ENCODE measurements at places on chromosomes 1 and 21.

DNA sequence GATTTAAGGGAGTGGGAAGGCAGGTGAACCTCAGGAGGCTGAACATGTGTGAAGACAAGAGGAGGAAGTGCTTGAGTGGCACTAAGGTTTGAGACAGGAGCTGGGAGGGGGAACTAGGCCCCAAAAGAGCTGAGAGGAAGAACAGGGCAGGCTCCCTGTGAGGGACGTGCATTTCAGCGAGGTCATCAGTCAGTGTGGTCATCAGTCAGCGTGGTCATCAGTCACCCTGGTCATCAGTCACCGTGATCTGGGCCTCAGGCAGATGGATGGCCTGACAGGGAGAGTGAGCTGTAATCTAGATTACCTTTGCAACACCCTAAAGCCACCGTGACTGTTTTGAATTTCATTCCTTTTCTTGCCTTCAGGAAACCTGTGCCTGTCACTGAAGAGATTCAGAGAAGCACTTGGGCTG, 29.1 kb downstream of the VTCN1 start:
- no peak for DNase-seq

DNA sequence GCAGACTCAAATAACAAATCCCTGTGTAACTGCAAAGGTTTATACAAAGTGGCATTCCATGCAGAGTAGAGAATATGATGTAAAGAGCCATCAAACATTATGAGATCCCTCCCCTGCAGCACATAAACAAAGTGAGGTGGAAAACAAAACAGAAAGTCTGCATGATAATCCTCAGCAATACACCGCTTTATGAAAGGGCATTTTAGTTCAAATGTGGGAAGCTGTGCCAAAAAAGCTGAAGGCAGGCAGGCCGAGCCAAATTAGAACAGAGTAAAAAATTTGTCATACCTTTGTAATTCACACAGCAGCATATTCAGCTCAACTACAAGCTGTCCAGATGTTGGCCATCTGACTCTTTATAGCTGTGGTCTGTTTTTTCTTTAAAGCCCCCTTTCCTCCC, 113.5 kb downstream of the LHX9 start:
- no peak for DNase-seq

GRCh38 chr21:34844013-34844923, 175.5 kb downstream of the CLIC6 start:
- no peak for DNase-seq

GRCh38 chr1:44044071-44044801, 13.0 kb upstream of the SLC6A9 start:
- no peak for DNase-seq

DNA sequence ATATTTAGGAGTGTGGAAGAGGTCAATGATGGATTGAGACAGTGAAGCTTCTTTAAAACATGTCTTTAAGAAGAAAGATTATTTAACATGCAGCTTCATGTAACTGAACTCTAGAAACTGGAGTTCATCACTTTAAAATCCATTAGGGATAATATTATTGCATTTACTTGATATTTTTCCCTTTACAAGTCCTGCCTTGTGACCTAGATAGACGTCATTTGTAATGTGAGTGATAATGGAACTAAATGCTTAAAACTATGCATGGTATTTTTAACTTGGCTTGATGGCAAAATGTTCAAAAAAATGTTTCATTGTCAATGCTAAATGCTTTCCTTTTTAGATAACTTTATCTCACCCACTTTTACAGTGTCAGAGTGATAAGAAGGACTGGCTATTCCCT, 723.7 kb downstream of the RWDD3 start:
- no peak for DNase-seq

DNA sequence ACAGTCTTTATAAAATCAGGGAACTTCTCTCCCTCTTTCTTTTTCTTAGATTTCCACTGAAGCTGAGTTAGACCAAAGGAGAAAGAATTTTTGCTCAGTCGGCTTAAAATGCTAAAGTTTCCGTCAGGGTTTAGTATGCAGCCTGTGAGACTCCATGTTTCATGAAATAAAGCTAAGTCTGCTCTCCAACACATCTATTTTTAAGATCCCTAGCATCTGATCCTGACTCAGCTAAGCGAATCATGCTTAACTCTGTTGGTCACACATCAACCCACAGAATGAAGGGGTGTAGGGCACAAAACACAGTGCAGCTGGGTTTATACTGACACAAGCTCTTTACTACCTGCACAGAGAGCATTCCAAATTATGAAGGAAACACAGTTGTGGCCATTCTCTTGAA, 102.4 kb upstream of the ZNF281 start:
- no peak for DNase-seq

GRCh38 chr21:23939369-23940065, 1667.8 kb downstream of the MRPL39 start:
- no peak for DNase-seq

GRCh38 chr1:65429078-65429477, 8.6 kb downstream of the LEPR start:
- DNase-seq: no peak

- no peak for DNase-seq
These were observed 33.2 kb downstream of the KIRREL1 start for GRCh38 chr1:158026651-158027050.

DNA sequence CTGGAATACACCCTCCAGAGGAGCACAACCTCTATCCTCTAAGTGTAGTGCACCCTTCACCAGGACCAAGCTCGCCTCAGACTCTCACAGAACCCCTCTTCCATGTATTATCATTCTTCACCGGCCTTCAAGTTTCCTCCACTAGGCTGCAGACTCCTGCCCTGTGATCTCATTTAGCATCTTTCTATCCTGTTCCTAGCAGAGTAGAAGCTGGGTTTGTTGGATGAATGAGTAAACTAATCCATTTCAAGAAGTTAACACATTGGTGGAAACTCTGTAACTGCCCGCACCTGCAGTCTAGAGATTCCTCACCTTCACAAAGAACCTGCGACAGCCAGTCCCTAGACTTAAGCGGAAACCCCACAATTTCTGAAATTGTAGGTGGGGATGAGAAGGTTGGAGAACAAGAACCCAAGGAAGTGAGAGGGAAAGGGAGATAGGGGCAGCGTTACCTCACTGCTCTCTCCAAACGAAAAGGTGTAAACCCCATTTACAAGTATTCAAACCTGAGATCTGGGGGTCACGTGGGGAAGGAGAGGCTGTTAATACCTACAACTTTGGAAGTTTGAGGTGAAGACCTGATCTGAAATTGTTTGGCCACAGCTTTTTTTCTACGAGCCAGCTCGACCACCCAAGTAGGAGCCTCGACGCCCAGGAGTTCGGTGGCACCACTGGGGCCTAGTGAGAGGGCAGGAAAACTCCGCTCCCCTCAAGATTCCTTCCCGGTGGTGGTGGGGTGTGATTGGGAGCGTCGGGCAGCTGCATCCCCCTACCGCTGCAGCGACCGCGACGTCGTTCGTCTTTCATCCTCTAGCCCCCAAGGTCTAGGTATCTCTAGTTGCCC, 1.2 kb downstream of the PTPN14 start:
- DNase-seq: no peak

- no peak for DNase-seq
These were observed 416.8 kb upstream of the NCAM2 start for GRCh38 chr21:20581361-20581760.

- no peak for DNase-seq
These were observed 1175.1 kb upstream of the B3GALT2 start for GRCh38 chr1:194361374-194362131.

GRCh38 chr1:32684167-32684811, 18.3 kb downstream of the SYNC start:
- DNase-seq: no peak

GRCh38 chr1:245888809-245889208, 618.3 kb downstream of the SMYD3 start:
- no peak for DNase-seq

GRCh38 chr1:248810727-248811513, 14.8 kb downstream of the SH3BP5L start:
- peak; percentile 11 for DNase-seq

- DNase-seq: no peak
These were observed 4.1 kb downstream of the LEPR start for GRCh38 chr1:65424573-65424889.

DNA sequence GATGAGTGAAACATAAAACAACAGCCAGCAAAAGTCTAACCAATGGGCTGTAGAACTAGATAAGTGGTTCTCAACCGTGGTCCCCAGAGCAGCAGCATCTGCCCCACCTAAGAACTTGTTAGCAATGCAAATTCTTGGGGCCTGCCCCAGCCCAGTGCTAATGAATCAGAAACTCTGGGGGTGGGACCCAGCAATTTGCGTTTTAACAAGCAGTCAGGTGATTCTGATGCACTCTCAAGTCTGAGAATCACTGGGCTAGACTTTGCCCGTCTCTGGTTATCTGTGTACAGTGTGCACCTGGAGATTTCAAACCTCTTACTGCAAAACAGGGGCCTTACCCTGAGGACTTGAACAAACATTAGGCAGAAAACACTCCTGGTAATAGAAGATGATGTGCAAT, 66.5 kb downstream of the PLXNA2 start:
- DNase-seq: peak; percentile 49

DNA sequence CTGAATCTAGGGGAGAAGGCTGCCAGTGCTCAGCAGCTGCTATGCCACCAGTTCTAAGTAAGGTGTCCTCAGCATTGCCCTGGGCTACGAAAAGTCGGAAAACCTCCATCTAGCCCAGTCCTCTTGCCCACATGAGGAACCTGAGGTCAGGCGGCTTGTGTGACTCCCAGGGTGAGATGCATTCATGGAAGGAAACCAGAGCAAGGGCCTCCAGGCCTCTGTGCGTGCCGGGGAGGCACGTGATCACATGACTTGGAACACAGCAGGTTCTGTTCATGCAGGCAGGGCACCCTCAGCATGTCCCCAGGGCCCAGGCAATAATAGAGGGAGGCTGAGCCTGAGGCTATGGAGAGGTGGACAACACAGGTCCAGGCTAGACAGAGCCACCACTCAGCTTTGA, 312.5 kb upstream of the DUSP10 start:
- DNase-seq: no peak

DNA sequence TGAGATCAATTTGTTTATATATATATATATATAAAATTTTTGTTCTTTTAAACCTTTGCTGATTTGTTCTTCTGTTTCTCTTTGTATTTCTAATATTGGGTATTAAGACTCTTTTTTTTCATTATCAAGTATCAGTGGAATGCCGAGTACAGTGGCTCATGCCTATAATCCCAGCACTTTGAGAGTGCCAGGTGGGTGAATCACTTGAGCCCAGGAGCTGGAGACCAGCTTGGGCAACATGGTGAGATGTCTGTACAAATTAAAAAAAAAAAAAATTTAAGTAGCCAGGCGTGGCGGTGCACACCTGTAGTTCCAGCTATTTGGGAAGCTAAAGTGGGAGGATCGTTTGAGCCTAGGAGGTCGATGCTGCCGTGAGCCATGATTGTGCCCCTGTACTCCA, 67.1 kb downstream of the MAST2 start:
- no peak for DNase-seq

DNA sequence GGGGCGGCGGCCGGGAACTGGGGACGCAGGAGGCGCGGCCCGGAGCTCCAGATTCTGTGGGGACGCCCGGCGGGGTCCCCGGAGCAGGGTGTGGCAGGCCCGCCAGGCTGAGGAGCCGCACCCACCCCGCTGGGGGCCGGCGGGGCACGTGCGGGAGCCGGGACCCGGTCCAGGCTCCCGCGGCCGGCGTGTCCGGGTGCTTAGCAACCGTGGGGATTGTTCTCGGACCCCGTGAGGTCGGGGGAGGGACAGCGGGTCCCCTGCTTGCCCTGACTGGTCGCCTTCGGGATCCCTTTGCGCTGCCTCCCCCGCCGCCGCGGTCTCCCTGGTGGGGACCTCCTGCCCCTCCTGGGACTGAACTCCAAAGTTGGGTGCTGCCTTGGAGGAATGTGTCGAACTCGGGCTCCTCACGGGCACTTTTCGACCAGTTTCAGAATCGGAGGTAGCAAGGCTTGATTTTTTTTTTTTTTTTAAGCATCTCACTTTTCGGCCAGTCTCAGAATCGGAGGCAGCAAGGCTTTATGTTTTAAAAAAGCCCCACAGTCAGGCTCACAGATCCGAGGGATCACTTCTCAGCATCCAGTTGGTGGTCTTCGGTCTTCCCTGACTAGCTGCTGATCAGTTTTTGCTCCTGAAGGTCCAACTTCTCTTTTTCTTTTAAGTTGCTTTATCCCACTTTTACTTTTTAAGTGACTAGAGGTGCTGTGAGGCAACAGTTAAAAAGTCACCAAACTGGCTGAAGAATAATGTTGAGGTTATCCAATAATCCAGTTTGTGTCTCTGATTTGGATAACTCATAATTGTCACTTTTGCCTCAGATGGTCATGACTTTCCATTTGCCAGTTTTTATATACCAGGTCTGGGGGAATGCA, 648 bp downstream of the FAM76A start:
- DNase-seq: peak; percentile 39

DNA sequence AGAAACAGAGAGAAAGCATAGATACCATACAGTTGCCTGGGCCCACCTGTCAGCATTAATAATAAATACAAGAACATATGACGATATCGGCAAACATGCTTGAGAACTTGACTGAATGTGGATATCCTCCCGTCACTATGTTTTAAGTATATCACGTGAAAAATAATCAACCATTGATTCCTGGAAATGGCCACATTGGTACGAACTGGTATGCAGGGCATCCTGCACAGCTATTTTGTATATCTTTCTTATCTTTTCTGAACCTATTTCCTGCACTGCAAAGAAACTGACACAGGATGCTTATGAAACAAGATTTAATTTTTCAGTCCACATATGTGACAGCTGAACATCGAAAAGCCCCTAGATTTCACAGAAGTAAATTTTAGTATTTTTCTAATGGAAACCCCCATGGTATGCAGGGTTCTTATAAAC, 22.8 kb upstream of the RGS1 start:
- no peak for DNase-seq

GRCh38 chr1:43434256-43434655, 19.5 kb downstream of the HYI start:
- DNase-seq: no peak

GRCh38 chr1:221328371-221328770, 413.5 kb downstream of the DUSP10 start:
- DNase-seq: no peak

DNA sequence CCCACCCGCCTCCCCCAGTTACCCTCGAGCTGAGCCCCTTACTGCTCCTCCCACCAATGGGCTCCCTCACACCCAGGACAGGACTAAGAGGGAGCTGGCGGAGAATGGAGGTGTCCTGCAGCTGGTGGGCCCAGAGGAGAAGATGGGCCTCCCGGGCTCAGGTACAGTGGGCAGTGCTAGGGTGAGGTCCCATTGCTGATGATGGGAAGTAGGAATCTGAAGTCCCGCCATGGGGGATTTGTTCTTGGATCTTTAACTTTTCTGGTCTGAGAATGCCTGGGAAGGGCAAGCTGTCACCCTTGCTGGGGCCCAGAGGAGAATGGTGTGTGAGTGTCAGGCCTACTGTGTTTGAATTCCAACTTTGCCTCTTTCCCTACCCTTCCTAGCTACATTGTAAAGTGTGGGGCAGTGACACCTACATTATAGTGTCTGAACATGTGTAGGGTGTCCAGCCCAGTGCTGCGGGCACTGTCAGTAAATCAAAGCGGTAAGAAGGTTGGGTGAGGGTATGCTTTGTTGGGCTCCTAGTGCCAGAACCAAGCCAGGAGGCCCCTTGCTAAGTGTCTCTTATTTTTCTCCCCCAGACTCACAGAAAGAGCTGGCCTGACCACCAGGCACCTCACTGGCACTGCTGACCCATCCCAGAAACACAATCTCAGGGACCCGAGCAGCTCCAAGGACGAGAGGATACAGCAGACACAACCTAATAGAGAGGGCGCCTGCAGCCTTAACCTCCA, 44.7 kb downstream of the YARS1 start:
- DNase-seq: no peak

Measured in NCI-H2081 (cell line).